Activated T-helper 9 cell treated with anti-CD3 and anti-CD28 coated beads, Interleukin-2, amount 50 U/mL, for 16 hours (primary cell): ENCODE measurements at places on chromosomes 11 and 22.
A peak's percentile ranks its signal among the peaks of the same experiment; 100 is the strongest.

DNA sequence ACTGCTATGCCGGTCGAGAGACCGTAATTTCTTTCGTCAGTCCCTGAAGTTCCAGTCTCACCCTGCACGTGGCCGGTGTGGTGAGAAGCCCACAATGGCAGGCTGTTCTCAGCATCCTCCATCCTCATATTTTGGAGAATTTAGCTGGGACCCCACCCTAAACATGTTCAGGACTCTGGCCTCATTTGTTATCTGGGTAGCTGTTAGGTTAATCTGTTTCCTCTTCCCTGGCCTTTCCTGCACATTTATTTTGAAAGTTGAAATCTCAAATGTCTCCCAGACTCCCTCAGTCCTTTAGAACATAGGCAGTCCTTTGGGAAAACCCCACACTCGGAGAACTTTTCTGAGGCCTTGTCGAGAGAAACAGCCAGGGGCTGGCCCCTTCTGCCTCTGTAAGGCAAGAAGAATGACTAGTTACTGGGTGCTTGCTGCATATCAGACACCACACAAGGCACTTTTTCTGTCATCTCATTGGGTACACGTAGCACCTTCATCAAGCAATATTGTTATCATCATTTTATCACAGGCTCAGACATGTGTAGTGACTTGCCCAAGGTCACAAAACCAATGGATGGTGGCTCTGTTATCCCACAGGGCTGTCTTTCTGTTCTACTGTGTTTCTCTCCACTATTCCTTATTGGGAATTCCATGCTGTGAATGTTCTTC lies 109.3 kb upstream of the CRYBB3 start:
- DNase-seq, result no peak

GRCh38 chr11:2441171-2441570 lies 3.1 kb downstream of the TRPM5 start:
- no peak for DNase-seq

- no peak for DNase-seq
Measured at GRCh38 chr11:129973068-129973467, 29.6 kb downstream of the PRDM10 start.

DNA sequence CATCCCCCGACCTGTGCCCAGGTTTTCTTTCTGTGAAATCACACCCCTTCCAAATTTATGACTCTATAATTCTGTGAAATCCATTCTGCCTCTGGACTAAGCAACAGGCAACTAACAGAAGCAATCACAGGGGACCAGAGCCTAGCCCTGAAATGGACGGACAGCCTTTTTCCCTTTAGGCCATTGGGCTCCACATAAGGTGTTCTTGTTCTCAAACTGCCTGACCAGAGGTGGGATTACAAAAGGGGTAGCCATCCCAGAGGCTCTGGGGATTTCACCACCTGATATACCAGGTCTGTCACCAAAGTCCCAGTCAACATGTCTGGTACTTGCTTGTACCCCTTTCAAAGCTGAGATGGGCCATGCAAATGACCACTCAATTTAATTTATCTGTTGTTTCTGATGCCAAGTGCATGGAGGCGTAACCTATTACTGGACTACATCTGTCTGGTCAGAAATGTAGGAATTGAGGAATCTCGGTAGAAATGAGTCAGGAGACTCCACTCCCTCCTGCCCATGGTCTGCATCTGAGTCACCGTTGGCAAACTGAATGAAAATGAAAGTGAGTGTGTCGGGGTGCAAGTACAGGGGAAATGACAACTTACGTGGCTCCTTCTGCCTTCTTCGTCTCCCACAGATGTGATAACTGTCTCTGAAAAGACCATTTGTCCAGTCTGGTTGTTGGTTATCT lies 10.2 kb downstream of the DKK3 start:
- no peak for DNase-seq

GRCh38 chr22:47775686-47776085 lies 1013.2 kb downstream of the TBC1D22A start:
- DNase-seq, result no peak

DNA sequence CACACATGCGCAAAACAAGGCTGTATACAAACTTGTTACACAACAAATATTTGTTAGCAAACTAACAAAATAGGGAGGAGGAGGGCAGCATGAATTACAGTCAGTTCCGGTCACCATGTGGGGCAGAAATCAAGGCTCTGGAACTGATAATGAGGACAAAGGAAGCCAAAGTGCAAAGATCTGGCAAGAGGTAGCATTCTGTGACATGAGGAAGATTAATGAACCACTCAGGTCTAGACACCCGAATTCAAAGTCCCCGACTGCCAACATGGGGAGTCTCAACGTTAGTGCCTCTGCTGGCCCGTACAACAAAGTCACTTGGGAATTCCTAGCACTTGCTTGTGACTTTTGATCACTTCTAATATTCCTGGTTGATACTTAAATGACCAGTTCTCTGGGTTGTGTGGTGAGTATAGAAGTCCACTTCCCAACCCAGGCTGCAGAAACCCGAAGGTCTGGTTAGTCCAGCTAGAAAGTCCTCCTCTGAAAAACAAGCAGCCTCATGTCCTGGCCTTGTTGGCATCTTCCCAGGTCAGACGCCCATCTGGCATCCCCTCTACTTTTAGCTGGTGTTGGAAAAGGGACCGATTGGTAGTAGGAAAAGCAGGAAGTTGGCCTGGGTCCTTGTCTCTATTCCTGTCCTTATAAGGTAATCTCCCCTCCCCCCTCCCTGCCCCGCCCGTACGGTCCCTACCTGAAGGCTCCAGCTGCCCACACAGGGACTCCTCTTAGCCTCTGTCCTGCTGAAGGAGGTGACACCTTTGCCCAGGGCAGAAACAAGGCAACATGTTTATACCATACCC lies 1.6 kb downstream of the SUN2 start:
- DNase-seq, result no peak

GRCh38 chr11:87628026-87628580 lies 547.1 kb downstream of the RAB38 start:
- no peak for DNase-seq

- no peak for DNase-seq
Measured at GRCh38 chr11:124863137-124863825, 2.0 kb upstream of the ROBO3 start.

GRCh38 chr11:113874581-113875233 lies 665 bp downstream of the USP28 start:
- DNase-seq, result no peak

DNA sequence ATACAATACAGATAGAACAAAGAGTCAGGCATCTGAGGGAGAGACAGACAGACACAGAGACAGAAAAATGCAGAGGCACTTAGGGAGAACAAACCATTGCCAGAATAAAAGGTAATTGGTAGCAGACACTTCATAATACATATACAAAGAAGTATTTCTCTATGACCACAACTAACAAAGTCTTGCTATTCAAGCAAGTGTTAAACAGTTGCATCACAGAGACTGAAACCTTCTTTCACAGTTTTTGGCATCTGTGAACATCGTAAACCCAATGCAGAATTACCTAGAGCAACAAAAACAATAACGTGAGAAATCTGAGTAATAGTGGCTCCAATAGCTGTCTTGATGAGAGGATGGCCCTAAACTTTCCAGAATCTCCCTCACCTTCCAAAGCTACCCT lies 116.4 kb downstream of the BLID start:
- no peak for DNase-seq

DNA sequence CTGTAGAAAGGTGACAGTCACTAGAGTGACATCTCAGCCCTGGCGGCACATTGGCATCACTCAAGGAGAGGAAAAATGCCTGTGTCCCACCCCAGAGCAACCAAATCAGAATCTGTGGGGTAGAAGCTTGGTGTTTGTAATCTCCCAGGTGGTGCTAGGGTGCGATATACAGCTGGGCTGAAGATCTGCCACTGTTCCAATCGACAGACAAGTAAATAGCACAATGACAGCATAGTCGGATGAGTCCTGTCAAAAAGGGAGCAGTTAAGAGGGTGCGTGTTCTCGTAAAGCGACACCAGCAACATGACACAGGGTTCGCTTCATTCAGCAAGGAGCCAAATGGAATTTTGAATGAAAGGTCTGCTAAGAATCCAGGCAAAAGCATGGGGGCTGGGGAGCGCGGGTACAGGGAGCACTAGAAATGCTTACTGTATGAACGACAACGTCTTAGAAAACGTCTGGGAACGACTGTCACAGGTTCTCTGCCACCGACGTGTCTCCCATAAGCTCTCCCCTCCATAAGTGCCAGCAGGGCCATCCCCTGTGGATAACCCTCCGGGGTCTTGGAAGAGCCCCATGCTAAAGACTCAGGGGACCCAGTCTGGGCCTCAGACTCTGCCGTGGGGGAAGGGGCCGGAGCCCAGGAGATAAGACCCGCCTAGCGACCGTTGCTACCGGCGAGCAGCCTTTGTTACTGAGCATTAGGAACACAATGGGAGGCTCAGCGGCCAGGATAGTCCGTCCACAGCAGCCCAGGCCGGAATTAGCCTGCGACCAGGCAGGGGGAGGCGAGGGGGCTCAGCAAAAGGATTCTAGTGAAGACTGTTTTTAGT lies 20.8 kb downstream of the ADA2 start:
- no peak for DNase-seq

DNA sequence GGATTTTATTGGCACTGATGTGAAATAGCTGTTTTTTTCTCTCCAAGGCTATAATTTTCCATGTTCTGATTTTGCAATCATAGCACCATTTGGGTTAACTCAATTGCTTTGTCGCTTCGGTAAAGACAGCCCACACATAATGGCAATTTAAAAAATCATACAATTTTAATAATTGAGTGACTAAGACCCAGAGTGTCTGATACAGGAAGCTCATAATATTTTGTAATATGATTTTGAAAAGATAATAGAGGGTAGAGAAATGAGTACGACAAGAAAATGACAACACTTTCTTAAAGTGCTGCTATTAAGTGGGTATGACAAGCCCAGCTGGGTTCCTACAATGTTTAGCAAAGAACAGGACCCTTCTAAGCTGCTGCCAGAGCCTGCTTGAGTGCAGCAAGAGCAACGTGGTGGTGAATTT lies 439.1 kb downstream of the METTL15 start:
- DNase-seq, result no peak

DNA sequence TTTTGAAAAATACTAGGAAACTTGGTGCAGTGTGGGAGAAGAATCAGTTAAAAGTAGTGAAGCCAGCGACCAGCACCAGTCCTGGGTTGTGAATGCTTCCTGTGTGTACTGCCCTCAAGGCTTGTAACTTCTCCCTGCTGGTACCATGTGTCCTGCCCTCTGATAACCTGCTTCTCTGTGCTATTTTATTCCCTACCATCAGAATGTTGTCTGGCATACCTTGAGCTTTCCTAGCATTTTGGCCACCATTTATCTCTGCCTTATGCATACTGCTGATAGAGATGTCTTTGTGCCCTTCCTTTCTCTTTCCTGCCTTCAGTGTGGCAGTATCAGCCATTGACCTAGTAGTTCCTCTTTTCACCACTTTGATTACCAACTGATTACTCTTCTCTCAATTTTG lies 2.0 kb downstream of the GTF2H1 start:
- DNase-seq, result no peak

GRCh38 chr22:44795701-44796630 lies 43.6 kb downstream of the ARHGAP8 start:
- DNase-seq, result no peak

DNA sequence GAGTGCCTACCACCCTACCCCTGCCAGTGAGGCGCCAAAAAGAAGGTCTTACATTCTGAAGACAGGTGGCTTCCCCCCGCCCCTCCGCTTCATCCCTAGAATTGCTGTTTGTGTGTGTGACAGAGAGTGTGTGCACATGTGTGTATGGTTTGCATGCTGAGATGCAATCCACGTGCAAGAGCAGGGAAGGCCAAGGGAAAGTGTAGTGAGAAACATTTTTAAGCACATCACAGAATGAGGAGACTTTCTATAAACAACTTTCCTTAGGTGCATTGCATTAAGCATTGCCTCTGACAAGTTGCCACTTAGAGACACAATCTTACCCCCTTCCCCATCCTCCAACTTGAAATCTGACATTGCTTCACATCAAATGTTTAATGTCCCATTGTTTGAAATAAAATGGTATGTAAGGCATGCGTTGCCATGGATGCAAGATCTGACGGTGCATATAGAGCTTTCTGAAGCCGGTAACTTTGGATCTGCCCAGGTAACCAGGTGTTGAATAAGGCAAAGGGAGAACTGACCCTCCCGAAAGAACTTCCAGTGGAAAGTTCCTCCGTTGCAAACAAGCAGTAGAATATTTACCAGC lies 21.4 kb downstream of the FJX1 start:
- DNase-seq, result no peak

- peak; percentile 87 for DNase-seq
Measured at GRCh38 chr11:18105802-18106574, at the start of gene SAAL1. SAAL1 (minus strand) TSS chr11:18106082; CDS start chr11:18106041, 41 bp downstream.

DNA sequence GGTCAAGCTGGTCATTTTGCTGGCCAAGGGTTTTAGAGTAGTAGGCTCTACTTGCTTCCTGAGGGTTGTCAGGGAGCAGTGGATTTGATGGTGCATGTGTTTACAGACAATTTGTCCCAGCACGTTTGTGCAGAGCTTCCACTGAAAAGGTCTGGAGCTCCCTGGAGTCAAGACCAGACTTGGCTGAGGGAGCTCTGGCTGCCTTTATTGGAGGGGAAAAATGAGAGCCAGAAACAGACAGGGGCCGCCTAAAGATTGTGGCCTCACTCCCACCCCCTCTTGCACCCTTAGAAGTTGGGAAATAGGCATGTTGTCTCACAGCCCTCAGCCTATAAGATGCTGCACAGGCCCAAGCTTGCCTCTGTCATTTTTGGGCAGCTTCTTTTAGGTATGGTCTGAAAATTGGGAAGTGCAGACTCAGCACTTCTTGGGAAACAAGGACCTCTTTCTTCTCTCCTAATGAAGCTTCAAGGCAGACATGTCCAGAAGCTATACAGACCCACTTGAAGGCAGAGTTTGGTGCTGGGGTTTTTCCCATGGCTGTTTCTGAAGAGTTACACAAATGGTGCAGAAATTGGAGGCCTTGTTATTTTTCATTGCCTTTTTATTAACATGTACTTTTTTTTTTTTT lies 55.1 kb downstream of the AMOTL1 start:
- DNase-seq, result no peak

DNA sequence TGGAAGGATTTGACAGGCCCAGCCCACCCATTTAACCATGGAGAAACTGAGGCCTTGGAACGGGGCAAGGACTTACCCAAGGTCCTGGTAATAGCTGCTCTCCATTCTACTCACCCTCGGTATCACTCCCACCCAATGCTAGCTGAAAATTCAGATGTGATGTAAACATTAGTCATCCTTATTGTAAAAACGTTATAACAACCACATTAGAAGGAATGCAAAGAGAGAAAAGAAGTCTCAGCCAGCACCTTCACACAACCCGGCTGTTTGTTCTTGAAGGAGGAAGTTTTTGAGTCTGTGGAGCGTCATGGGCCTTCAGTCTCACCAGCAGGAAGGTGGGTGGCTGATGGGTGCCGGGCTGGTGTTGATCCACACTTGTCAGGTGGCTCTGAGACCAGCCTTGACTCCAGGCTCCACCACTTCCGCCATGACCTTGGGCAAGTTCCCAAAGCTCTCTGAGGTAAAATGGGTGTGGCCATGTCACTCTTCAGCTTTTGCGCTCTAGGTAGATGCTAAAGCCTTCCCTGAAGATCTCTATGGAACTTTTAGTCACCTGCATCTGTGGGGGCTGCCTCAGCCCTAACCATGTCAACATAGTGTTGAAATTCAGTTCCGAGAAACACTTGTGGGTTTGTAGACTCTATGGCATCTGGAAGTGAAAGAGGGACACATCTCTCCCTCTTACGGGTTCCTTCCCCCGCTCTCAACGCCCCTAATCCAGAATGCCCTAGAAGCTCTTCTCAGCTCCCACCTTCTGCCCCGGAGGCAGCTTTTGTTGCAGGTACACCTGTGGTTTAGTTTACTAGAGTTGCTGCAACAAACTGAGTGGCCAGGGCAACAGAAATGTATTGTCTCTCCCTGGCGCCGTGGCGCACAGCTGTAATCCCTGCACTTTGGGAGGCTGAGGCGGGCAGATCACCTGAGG lies 14.8 kb downstream of the CD6 start:
- peak; percentile 85 for DNase-seq
